ENCODE measurements at places on chromosomes 4 and X. TPM values are rescaled to one million over a fixed set of nuclear protein-coding genes. Genes with fewer than 3 reads are reported as not detected.

DNA sequence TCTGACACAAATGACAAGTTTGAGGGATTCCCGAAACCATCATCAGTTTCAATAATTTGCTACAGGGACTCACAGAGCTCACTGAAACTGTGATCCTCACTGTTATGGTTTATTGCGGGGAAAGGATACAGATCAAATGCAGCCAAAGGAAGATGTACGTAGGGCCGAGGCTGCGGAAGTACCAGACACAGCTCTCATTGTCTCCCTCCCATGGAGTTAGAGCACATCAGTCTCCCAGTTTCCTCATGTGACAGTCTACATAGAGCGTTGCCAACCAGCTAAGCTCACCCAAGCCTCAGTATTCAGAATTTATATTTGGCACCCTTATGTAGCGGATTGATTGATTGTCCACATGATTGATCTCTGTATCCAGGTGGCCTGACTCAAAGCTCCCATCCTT lies 137.8 kb upstream of the TENM3 start:
- no peak for DNase-seq

POU4F2 gene
- not detected for total RNA-seq

PTPN13 gene
- total RNA-seq: 13.2 TPM

- peak; percentile 76 for DNase-seq
Measured at GRCh38 chr4:2832309-2832980, 11.2 kb upstream of the ADD1 start.

- no peak for DNase-seq
Measured at GRCh38 chr4:175637762-175638161, 174.3 kb downstream of the GPM6A start.

DNA sequence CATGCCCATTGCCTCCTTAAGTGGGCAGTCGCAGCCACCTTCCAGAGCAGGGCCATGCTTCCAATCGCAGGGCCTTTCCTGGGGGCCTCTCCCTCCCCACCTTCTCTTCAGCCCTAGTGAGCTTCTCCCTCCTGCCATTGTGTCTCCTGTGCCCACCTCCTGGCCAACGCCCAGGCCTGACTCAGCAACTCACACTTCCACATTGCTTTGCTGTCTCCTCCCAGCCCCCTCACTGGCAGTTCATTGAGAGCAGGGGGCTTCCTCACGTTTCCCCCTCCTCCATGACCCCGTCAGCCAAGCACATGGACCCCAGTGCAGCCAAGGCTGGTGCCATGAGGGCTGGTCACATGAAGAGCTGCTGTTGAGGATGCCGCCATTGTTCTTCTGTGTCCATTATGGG lies 25.9 kb downstream of the HTRA3 start:
- DNase-seq: no peak

GRCh38 chrX:41858161-41858775 lies 65.1 kb downstream of the CASK start:
- no peak for DNase-seq

- no peak for DNase-seq
Measured at GRCh38 chr4:78293821-78294301, 236.7 kb downstream of the FRAS1 start.

PIM2 gene
- 5.7 TPM for total RNA-seq

ZFP92 gene
- 5.4 TPM for total RNA-seq

- DNase-seq: no peak
Measured at GRCh38 chrX:63809173-63809572, 24.2 kb upstream of the ARHGEF9 start.

NWD2 gene
- 29.0 TPM for total RNA-seq

Measured in mesenteric fat pad (tissue), 1 donor.